ENCODE measurements at places on chromosomes 3 and 15.

DNA sequence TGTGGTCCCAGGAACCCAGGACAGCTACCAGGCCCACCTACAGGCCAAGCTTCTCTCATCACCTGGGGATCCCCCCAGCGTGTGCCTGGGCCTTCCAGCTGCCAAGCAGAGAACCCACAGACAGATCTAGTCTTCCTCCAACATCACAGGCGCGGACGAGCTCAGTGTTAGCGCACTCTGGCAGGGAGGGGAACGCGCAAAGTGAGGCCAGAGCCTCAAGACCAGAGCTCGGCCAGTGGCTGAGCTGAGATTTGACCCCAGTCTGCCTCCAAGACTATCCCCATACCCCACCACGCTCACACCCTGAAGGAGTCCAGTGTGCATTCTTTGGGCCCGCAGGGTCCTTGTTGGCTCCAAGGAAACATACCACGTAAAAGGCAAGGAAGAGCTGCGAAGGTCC lies 5.1 kb downstream of the MFGE8 start:
- DNase-seq: no peak

GRCh38 chr3:125142940-125143339 lies 69.6 kb downstream of the SLC12A8 start:
- no peak for DNase-seq

DNA sequence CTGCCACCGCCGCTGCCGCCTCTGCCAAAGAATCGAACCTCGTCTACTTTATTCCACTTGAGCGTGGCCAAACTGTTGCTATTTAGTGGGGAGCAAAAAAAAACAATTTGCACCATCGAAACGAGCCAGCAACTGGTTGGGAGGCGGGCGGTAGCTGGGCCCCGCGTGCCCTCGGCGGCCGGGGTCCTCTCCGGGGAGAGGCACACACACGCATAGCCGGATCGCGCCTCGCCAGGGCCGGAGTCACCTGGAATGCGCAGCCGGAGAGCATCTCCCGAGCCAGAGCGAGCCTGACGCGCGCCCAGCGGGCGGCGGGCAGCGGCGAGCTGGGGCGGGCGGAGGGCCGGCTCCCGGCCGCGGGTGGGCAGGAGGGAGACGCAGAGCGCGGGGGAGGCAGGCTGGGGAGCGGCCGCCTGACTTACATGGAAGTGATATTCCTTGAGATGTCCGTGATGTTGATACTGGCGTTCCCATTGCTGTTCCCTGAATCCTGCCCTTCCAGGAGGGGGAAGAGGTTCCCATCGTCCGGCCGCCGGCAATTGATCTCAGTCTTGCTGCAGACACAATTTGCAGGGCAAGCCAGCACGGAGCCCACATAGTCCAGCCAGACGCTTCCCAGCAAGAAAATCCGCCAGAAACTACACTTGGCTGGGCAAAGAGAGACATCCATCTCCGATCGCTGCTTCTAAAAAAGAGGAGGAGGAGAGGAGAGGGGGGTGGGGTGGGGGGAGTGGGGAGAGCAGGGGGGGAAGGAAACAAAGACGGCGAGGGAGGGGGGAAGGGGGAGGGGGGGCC lies 858 bp downstream of the NTRK3 start:
- peak; percentile 49 for DNase-seq

DNA sequence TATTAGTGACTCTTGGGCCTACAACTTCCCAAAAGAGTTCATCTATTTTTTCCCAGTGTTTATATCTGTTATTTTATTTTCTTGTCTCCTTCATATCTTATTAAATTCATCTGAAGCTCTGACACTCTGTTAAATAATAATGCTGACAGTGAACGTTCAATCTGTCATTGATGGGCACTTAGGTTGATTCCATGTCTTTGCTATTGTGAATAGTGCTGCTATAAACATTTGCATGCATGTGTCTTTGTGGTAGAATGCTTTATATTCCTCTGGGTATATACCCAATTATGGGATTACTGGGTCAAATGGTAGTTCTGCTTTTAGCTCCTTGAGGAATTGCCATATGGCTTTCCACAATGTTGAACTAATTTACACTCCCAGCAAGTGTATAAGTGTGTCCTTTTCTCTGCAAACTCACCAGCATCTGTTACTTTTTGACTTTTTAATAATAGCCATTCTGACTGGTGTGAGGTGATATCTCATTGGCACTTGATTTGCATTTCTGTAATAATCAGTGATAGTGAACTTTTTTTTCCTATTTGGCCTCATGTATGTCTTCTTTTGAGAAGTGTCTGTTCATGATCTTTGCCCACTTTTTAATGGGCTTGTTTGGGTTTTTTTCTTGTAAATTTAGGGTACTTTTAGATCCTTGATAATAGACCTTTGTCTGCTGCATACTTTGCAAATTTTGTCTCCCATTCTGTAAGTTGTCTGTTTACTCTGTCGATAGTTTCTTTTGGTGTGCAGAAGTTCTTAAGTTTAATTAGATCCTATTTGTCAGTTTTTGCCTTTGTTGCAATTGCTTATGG lies 122.5 kb downstream of the LEKR1 start:
- no peak for DNase-seq

GRCh38 chr3:47622671-47623461 lies 44.2 kb upstream of the CSPG5 start:
- no peak for DNase-seq

DNA sequence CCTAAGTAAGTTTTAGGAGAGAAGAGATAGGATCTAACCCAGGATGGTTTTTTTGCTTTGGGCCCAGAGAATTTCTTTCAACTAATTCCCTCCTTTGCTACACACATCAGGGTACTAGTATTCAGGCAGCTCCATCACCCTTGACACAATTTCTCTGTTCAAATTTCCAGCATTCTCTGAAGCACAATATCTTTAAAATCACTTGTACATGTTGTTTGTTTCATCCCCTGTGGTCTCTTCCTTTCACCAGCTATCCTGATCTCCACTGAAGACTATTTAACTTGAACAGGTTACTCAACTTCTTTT lies 32.4 kb upstream of the FNDC3B start:
- DNase-seq: no peak

DNA sequence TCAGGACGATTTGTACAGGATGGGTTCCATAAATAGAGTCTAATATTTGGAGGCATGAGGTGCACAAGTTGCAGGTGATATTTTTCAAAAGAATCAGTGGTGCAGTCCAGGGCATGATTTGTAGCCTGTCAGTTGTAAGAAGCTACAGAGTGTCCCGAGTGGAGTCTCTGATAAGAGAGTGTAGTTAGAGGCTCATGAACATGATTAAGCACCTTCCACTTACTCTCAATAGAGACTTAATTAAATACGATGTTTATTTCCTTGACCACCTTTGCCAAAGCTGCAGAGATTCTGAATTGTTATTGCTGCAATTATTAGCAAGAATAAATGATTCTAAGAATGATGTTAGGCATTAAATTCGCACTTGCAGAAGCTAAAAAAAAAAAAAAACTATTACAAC lies 218.4 kb upstream of the LRTM1 start:
- no peak for DNase-seq

DNA sequence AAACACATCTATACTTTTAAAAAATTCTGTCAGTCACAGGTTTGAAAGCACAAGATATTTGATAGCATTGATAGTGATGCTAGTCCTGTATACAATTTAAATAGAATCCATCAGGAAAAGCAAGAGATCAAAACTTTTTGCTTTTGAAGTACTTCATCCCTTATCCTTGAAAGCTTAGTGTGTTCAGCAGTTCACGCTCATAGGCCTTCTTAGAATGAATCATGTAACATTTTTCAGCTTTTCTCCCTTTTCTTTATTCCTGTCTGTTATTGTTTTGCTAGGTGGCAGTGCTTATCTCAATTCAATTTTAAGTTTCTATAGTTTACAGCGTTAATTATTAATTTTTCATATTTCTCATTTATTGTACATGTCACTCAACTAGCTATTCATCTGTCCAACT lies 69.1 kb downstream of the FGF7 start:
- DNase-seq: no peak

- DNase-seq: no peak
These were observed 40.2 kb downstream of the DPH6 start for GRCh38 chr15:35505809-35506208.

GRCh38 chr3:127551178-127551577 lies 39.4 kb downstream of the TPRA1 start:
- no peak for DNase-seq

- no peak for DNase-seq
These were observed 780.4 kb downstream of the MECOM start for GRCh38 chr3:168883145-168883544.

GRCh38 chr3:105398437-105398836 lies 31.7 kb downstream of the ALCAM start:
- DNase-seq: no peak

GRCh38 chr3:2771193-2771592 lies 339.0 kb downstream of the IL5RA start:
- no peak for DNase-seq

DNA sequence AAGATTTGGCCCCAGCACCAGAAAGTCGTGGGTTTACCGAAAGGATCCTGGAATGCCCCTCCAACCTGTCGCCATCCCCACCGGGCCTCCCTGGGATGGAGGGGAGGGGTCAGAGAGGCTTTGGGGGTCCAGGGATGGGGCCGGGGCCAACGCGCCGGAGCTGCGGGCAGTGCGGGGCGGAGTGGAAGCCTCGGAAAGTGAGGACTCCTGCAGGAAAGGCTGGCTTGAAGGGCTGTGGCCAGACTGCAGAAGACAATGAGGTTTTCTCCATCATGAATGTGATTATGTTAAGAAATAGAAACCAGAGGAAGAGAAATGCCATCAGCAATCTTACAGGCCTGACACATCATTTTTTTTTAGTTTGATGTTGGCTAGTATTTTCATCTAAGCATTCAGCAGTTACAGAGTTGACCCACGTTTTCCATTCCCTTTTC lies 738 bp downstream of the YEATS2 start:
- DNase-seq: no peak

GRCh38 chr3:116743062-116743461 lies 33.5 kb downstream of the TUSC7 start:
- DNase-seq: no peak
